ENCODE measurements at places on chromosomes 16 and 17. TPM values are rescaled to one million over a fixed set of nuclear protein-coding genes. Genes with fewer than 3 reads are reported as not detected.

The KREMEN2 gene
- total RNA-seq, result 0.28 TPM

The STXBP4 gene
- 8.2 TPM for total RNA-seq

The PRCD gene
- total RNA-seq, result not detected

GRCh38 chr17:45975640-45976295 lies 23.3 kb upstream of the STH start:
- DNase-seq, result no peak

DNA sequence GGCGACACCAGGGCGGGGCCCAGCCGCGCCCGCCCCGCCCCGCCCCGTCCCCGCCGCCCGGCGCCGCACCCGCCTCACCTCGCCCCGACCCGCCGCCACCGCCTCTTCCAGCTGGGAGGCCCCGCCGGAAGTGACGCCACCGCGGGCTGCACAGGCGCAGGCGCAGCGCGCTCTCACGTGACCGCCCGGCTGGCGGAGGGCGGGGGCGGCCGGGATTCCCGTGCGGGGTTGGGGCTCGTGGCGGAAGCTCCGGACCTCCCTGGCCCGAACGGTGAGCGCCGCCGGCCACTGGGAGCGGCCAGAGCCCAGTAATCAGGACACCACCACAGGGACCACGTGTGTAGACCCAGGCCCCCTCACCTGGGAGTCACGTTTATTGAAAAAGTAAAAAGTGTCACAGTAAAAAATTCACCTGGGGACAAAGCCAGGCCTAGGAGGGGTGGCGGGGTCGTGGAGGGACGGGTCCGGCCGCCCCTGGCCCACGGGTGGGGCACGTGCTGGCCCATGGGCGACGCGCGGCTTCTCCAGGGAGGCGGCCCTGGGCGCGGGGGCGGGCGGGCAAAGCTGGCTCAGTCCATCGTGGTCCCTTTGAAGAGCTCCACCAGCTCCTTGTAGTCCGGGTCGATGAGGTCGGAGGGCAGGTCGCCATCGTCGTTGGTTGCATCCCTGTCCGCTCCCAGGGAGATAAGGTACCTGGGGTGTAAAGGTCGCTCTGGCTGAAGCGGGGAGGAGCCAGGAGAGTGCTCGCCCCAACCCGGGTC lies at the start of gene MCRIP1:
MCRIP1 (minus strand) TSS at position 132 of the 761 bp plus-strand sequence. CDS start 8,785 bp downstream, outside the sequence.
- DNase-seq, result peak; percentile 99

DNA sequence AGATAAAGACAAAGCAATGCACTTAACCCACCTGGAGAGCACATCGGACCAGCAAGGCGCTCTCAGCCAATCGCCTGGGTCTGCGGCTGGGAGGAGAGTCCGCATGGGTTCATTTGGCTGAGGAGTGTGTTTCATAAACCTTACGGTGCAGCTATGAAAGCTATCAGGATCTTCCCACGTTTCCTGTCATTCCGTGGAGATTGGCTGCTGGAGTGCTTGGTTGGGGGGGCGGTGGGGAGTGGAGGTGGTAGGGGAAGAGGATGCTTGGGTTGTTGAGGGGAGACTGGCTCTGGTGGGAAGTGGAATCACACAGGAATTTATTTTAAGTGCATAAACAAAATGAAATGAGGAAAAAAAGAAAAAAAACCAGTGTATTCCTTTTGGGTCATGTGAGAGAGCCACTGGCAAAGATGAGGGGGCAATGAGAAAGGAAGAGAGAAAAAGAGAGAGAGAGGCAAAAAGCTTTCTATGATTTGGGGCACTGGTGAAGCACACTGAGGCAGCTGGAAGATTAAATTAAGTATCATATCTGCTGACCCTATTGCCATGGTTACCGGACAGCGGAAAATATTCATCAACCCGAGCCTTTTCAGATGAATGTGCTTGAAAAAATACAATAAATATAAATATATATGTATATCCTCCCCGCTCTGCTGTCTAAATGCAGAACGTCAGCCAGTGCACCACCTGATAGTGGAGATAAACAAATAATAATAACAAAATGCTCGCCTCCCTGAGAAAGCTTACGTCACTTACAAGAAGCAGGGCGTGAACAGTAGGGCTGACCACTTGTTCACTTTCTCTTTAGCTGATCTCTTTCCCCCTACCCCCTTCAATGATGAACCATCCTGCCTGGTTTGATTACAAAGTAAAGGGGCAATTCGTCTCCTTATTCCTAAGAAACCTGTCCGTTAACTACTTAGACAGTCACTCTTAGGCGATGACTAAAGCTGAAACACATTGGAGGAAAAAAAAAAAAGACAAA lies 457.0 kb upstream of the ZFHX3 start:
- DNase-seq, result no peak

GRCh38 chr17:2302778-2303203 lies 794 bp downstream of the SMG6 start:
- DNase-seq, result no peak

- no peak for DNase-seq
These were observed 253.3 kb upstream of the SALL1 start for GRCh38 chr16:51404386-51404785.

DNA sequence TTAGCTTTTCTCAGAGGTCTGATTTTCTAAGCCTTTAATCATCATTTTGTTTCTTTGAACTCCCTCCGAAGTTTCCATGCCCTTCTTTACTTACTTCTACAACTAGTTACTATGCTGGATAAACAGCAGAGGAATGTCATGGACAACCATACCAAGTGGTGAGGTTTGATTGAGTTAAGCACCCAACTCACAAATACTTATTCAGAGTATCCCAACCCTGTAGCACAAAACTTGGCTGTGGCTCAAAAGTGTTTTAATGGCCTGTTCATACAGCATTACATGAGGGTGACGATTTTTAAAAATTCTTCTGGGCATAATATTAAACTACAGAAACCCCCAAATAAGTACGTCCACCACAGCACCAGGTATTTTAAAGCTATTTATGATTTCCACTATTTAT lies 946.8 kb upstream of the SOX9 start:
- DNase-seq, result no peak

DNA sequence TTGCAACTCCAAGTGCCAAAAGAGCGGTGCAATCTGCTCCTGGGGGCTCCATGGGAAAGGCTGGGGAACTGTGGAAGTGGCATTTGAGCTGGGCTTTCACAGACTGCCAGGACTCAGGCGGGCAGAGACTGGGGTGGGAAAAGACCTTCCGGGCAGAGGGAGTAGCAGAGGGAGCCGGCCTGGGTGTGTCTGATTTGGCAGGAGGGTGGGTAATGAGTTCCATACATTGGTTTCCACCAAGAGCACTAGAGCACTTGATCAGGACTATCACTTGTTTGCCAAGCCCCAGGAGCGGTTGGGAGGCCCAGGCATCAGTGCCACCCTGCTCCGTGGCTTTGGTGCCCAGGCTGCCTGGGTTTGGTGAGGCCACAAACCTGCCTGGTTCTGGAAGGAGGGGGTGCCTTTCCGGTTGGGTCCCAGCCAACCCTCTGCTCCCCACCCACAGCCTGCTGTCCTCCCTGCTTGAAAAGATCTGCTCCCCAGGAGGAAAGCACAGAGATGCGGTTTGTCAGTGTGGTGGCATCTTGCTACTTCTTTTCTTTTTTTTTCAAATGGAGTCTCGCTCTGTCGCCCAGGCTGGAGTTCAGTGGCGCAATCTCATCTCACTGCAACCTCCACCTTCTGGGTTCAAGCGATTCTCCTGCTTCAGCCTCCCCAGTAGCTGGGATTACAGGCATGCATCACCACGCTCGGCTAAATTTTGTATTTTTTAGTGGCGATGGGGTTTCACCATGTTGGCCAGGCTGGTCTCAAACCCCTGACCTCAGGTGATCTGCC lies 3.5 kb upstream of the TRIM47 start:
- no peak for DNase-seq

GRCh38 chr17:80790021-80790765 lies 201.4 kb upstream of the CHMP6 start:
- DNase-seq, result peak; percentile 83
